Right cardiac atrium (tissue), 5 donors: ENCODE measurements at places on chromosomes 16 and 17.

- no peak for DNase-seq
Observed at GRCh38 chr16:82792693-82793092, 165.9 kb downstream of the CDH13 start.

DNA sequence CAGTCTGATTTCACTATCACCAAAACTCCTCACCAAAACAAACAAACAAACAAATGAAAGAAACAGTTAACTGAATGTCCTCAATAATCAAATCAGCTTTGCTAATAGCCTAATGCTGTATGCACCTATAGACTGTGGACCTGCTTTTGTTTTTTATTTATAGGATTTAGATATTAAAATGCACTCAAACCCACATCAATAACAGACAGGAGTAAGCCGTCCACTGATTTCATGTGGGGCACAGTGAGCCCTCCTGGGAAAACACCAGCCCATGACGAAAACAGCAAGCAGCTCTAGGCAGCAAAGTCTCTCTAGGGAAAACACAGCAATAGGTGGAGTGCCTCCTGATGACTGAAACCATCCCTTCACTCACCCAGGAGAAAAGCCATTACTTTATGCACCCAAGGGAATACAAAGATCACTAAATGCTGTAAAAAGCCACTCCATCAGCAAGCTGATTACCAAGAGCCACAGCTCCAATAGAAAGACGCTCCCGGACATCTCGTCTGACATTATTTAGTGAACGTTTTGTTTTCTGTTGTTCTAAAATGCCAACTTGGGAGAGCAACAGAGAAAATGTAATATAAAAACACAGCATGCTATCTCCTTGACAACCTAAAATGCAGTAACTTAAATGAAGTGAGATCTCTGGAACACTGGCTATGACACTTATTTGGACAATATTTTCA, 47.8 kb downstream of the ANKFY1 start:
- DNase-seq = no peak

GRCh38 chr17:69949496-69949895, 125.5 kb upstream of the KCNJ16 start:
- no peak for DNase-seq

GRCh38 chr17:601244-601925, 113.3 kb downstream of the VPS53 start:
- DNase-seq = peak; percentile 45

GRCh38 chr16:87491522-87492290, 1.1 kb downstream of the ZCCHC14 start:
- peak; percentile 32 for DNase-seq

DNA sequence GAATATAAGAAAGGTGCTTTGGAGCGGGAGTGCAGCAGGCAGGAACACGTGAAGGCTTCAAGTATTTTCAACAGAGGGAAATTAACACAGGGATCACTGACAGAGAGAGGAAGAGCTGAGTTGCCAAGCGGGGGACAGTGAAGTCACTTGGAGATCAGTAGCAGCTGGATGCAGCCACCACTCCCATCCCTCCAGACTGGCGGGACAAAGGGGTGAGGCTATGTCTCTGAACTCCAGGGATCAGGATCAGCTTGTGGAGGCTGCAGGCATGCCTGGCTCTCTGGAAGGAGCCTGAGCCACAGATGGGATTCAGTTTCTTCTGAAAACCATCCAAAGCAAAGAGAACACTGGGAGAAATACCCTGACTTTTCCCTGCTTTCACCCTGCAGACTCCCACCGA, 113.7 kb upstream of the IRX3 start:
- DNase-seq = peak; percentile 69

DNA sequence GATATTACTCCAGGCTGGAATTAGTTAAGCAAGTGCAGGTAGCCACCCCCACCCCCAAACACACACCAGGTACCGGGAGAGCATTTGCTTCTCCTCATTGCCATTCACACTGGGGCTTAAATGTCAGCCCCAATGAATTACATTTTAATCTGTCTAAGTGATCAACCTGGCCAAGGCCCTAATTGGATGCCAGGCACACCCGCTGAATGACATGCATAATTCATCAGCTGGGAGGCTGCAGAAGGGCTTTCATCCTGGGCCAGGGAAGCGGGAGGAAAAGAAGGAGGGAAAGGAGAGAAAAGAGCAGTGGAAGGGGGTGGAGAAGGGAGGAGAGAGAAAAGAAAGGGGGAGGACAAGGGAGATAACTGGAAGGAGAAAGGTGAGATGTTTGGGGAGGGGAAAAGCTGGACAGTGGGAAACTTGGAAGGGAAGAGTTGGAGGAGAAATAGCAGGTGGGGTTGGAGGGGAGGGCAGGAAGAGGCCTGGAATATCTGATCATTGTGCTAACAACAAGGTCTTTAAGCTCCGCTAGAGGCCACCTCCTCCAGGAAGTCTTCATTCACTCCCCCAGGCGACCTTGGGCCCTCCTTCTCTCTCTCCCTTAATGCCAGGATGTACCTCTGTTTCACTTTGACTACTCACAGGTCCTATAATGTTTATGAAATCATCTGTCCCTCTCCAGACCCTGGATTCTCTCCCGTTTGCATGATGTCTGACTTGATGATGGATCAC, 40.1 kb upstream of the CES5A start:
- no peak for DNase-seq
